Vagina (tissue), 2 donors: ENCODE measurements at places on chromosomes 12 and 14.

DNA sequence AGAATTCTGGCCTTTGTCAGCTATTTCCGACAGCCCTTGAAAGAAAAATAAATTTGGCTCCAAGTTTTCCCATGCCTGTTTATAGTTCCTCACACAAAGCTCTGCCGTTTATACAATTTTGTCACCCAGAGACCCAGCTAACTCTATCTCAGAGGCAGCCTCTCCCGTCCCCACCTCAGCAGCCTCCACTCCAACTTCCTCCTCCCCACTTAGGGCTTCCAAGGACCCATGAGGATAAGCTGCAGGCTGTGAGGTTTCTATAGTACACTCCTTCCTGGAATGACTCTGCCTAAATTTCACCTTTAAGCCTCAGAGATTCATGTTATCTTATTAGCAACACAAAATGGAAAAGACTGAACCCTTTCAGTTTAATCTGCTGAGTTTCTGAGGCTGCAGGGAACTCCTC is 71.8 kb downstream of the TTC9 start:
- DNase-seq = no peak

- no peak for DNase-seq
Measured at GRCh38 chr12:6943722-6944380, at the start of the genes C12orf57 and RNU7-1. TSS of gene C12orf57 (plus strand) at chr12:6944022. CDS start at chr12:6944122, 100 bp downstream. TSS of gene RNU7-1 (plus strand) at chr12:6943816.

- no peak for DNase-seq
Measured at GRCh38 chr12:94172031-94172430, 23.7 kb downstream of the PLXNC1 start.

GRCh38 chr12:27289414-27289813 is 43.2 kb upstream of the BMAL2 start:
- no peak for DNase-seq

DNA sequence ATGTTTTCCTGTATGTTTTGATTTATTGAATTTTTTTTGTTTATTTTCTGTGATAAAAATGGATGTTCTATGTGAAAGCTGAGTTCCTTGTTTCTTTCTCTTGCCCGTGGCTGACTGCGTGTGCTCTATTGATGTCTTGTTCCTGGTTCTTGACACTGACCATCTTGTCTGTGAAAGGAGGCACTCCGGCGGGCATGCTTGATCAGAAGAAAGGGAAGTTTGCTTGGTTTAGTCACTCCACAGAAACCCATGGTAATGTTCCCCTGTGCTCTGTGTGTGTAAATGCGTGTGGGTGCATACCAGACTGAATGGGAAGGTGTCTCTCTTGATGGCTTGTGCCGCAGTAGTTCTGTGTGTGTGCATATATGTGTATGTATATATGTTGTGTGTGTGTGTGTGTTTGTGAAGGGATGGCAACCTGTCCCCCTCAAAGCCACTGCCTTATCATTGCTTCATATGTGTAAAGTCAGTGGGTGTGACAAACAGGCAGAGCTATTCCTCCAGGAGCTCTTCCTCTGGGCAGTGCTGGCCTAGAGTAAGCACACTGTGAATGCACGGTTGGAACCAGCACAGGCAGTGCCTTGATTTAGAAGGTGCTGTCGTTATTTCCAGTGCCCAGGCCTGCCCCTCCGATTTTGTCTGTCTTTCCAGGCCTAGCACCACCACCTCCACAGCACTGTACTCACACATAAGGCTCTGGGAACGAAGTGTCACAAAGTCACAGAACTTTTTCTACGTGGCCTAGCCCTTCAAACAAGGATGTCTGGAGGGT is 247.3 kb upstream of the FKBP4 start:
- DNase-seq = no peak

DNA sequence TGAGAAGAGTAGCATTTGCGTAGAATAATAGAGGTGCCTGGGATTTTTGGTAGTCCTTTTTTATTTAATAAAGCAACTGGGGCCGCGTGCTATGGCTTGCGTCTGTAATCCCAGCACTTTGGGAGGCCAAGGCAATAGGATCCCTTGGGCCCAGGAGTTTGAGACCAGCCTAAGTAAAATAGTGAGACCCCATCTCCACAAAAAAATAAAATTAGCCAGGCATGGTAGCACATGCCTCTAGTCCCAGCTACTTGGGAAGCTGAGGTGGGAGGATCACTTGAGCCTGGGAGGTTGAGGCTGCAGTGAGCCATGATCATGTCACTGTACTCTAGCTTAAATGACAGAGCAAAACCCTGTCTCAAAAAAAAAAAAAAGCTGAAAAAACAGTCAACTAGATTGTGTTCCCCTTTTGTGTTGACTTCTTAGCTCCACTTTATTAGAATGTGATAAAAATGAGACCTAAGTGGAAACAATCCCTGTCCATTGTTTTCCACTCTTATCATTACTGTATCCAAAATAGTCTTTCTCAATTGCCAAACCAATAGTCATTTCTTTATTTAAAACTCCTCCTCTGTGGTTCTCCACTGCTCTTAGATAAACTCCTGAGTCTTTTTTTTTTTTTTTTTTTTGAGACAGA is 7.4 kb downstream of the PRKCH start:
- DNase-seq = no peak

- no peak for DNase-seq
Measured at GRCh38 chr14:60349663-60350365, 100.8 kb downstream of the PPM1A start.

- no peak for DNase-seq
Measured at GRCh38 chr14:99065551-99065950, 206.4 kb downstream of the BCL11B start.

DNA sequence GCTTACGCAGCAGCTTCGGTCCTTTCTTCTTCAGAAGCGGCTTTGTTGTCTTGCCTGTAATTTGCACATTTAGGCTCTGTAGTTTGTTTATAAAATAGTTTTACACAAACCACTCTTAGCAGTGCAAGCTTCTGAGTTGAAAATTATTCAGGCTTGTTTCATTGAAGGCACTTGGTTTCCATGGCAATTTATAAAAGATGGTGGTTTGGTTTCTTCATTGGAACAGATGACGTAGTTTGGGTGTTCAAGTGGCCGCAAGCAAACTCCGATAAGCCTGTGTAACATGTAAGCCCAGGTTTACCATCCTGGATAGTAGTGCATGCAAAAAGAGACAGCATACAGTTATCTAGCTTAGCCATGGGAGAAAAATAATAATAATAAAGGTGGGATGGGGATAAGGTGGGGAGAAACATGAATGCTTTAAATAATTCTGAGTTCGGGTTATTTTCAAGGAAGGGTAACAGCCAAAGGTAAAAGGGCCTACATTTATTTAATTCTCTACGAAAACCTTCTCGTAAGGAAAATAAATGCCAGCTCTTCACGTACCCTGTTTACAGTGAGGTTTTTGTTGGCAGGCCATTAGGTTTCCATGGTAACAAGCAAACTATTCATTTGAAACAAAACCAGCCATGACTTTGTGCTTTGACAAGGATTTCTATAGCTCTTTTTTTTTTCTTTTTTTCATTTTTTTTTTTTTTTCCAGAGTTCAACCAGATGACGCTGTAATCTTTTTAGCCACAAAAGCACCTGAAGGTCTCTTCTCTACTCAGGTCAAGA is 189.6 kb upstream of the RPL10L start:
- no peak for DNase-seq

GRCh38 chr14:59389936-59390335 is 75.2 kb downstream of the GPR135 start:
- no peak for DNase-seq

DNA sequence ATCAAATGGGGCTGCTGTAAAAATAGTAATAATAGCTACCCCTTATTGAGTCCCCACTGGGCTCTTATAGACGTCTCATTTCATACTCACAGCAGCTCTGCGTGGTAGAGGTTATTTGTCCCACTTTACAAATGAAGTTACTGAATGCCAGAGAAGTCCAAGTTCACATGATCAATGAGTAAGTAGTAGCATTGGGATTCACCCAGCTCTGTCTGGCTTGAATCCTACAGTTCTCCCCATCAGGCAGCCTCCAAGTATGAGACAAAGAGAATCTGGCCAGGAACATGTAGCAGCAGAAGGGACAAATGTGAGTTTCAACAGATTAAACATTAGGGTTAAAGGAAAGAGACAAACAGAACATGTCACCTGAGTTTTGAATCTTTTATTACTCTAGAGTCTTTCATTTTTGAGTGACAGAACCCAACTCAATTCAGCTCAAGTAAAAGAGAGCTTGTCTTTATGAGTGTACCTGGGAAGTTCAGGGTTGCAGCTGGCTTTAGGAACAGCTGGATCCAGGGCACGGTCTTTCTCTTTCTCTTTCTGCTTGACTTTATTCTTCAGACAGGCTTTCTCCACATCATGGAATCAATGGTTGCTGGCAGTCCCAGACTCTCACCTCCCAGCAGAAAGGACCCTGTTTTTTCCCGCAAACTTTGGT is 64.1 kb upstream of the JDP2 start:
- peak; percentile 79 for DNase-seq

GRCh38 chr14:69238883-69239282 is 21.1 kb upstream of the GALNT16 start:
- no peak for DNase-seq

- no peak for DNase-seq
Measured at GRCh38 chr14:86779416-86779815, 1213.6 kb downstream of the GALC start.

GRCh38 chr14:91755570-91756295 is 23.8 kb upstream of the CATSPERB start:
- DNase-seq = no peak

GRCh38 chr12:26845984-26846383 is 13.0 kb upstream of the ITPR2 start:
- no peak for DNase-seq

GRCh38 chr12:93638954-93639353 is 38.2 kb upstream of the CRADD start:
- no peak for DNase-seq

GRCh38 chr12:128265566-128265965 is 1.4 kb upstream of the TMEM132C start:
- peak; percentile 60 for DNase-seq

- no peak for DNase-seq
Measured at GRCh38 chr14:53715193-53715721, 241.4 kb downstream of the BMP4 start.

DNA sequence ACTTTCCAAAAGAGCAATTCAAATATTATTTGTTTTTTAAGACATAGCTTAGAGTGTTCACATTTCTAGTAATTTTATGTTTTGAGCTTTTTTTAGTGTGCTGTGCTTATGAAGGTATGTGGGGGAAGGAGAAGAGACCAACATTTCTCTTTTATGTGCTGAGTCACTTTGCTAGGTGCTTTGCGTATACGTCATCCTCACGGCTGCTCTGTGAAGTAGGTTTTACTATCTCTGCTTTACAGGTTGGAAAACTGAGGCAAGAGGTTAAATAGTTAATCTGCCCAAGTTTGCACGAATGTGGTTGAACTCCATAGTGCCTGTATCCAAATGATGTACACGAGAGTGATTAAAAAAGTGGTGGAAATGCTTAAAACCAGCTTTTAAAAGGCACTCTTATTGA is 75.9 kb downstream of the AEBP2 start:
- no peak for DNase-seq

DNA sequence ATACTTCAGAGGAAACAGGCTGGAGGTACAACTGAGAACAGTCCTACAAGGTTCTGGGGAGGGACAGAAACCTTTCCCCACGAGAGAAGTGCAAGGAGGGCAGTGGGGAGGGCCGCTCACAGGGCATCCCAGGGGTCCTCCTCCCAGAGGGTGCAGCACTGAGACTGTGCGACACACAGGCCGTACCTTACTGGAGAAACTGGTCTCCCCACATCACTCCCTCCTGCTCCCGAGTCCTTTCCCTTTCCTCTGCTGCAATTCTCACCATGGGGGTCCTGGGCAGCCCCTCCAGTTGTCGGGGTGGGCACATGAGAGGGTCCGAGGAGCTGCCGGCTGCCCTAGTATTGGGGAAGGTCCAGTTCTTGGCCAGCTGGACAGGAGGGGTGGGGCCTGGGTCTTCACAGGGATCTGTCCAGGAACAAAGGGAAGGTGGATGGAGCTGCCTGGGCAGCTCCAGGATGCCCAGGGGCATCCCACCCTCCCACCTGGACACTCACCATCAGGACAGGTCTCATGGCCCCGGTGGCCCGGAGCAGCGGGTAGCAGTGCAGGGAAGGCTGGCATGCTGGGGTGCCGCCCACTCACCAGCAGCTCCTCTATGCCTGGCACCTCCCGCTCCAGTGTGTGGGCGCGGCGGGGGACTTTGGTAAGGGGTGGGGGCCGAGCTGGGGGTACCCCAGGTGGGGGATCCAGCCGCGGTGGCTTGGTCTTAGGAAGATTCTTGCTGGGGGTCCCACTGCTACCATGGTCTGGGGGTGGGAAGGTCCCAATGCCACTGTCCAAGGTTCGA is 35.8 kb downstream of the NCKAP5L start:
- no peak for DNase-seq
